ENCODE measurements at places on chromosomes 2 and 18.
A peak's percentile ranks its signal among the peaks of the same experiment; 100 is the strongest.

GRCh38 chr2:234075518-234075915, 25.0 kb downstream of the SPP2 start:
- no peak for DNase-seq

DNA sequence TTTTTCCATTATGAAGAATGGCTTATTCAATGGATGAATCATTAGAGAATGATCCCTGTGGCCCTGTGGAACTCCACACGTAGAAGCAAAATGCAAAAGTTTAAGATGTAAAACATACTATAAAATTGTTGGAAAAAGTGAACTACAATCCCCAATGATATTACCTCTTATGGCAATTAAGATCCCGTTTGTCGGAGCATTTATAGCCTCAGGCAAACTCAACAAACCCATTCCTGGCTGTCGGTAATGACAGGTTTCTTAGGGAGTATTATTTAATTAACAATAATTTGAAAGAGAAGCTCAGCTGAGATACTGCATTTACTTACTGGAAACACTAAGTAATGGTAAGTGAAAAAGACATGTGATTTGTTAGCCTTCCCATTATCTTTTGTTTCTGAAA, 138.3 kb downstream of the CDH20 start:
- no peak for DNase-seq

- no peak for DNase-seq
Observed at GRCh38 chr18:34117319-34117718, 107.4 kb downstream of the NOL4 start.

- DNase-seq, result peak; percentile 79
Observed at GRCh38 chr2:218397820-218398436, 1.7 kb upstream of the CTDSP1 start.

- DNase-seq, result no peak
Observed at GRCh38 chr2:189629531-189630453, 31.5 kb upstream of the ASNSD1 start.

Measured in activated T-cell treated with anti-CD3 and anti-CD28 coated beads, Interleukin-2, amount 50 U/mL, for 48 hours (primary cell).